Diencephalon (tissue), 1 donor: ENCODE measurements at places on chromosomes 3 and 15. TPM values are rescaled to one million over a fixed set of nuclear protein-coding genes. Genes with fewer than 3 reads are reported as not detected.

CNTN3 gene
- total RNA-seq = 22.4 TPM

ASB14 gene
- 0.69 TPM for total RNA-seq

CIAO2A gene
- 40.8 TPM for total RNA-seq

C3orf70 gene
- total RNA-seq = 54.9 TPM

CA12 gene
- 13.8 TPM for total RNA-seq

SI gene
- under 0.01 TPM for total RNA-seq

COLQ gene
- total RNA-seq = 2.5 TPM
